ENCODE measurements at places on chromosomes 7 and 10.

DNA sequence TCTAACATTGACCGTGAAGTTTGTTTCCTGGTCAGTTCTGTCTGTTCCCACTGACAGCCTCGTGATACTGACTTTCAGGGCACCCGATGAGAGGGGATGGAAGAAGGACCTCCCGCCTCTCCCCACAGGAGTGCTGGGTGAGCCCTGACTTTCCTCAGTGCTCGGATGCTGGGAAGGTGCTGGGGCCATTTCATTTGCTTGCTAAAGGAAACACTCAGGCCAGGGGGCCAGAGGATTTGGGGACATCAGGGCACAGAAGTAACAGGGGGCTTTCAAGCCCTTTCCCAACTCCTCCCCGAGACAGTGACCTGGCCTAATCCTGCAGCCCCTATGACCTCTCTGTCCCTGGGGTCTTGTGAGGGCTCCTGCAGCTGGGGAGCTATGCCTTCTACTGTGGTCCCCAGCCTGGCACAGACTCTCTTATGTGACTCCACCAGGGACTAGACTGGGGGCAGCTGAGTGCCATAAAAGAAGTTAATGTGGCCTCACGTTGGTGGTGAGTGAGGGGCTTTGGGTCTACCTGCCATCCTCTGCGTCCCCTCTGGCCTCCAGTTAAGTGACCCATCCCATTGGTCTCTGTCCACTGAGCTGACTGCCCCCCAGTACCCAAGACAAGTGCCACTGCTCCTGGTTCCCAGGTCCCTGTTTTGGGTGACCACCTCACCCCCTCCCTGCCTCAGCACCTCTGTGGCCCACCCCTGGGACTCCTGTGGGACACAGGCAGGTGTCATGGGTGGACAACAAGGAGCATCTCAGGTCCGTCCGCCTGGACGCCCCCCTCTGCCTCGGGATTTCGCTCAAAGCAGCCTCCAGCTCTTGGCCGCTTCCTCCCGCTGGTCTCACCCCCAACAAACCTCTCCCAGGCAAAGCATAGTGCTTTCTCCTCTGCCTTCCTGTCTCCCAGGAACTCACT is 33.4 kb upstream of the HSPA12A start:
- no peaks in the 10 kb centered on the region for H3K36me3 ChIP-seq
- no peaks in the 10 kb centered on the region for H3K27me3 ChIP-seq
- peaks cover 26% of the 10 kb centered on the region for H3K4me1 ChIP-seq
- no peak overlapping the region for H3K27ac ChIP-seq
- H3K4me3 ChIP-seq, result no peak overlapping the region
- DNase-seq, result no peak

DNA sequence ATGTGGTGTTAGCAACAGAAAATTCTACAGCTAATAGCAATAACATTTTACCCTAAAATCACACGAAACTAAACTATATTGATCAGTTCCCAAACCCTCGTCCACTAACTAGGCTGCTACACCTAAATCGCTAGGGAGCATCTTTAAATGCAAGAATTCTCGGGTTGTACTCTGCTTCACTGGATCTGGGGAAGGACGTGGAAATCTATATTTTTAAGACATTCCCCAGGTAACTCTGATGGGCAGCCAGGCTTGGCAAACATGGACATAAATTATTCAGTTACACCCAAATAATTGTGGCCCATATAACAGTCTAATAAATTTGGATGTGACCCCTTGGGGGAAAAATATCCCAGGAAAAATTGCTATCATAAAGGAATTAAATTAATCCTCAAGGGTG is 36.3 kb upstream of the NFE2L3 start:
- H3K27ac ChIP-seq, result no peak overlapping the region
- no peaks in the 10 kb centered on the region for H3K4me1 ChIP-seq
- no peaks in the 10 kb centered on the region for H3K27me3 ChIP-seq
- DNase-seq, result no peak
- H3K36me3 ChIP-seq, result no peaks in the 10 kb centered on the region

DNA sequence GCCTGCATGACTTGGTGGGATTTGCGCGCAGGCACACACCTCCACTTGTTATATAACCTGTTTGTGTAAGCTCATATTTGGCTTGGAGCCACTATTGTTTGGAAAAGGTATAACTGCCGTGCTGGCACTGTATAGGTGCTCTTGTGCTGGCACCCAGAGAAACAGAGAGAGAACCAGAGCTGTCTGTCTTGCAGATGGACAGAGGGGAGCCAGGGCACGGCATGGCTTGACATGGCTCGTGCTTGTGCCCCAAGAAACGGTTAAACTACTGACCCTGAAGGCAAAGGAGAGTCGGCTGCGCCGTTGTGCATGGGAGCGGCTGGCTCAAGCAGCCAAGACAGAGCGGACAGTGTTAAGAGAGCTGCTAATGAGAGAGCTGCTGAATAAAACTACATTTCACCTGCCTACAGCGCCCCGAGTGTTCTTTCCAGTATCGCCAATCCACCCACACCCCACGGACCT is 23.2 kb downstream of the RAPGEF5 start:
- H3K27ac ChIP-seq, result no peak overlapping the region
- peaks cover 14% of the 10 kb centered on the region for H3K36me3 ChIP-seq
- H3K4me1 ChIP-seq, result peaks cover 88% of the 10 kb centered on the region

GRCh38 chr10:129045599-129045998 is 421.4 kb upstream of the MGMT start:
- H3K4me1 ChIP-seq, result no peaks in the 10 kb centered on the region
- no peak overlapping the region for H3K27ac ChIP-seq
- H3K36me3 ChIP-seq, result no peaks in the 10 kb centered on the region
- H3K4me3 ChIP-seq, result no peak overlapping the region
- DNase-seq, result no peak

- no peak overlapping the region for H3K4me3 ChIP-seq
- H3K36me3 ChIP-seq, result no peaks in the 10 kb centered on the region
- no peaks in the 10 kb centered on the region for H3K27me3 ChIP-seq
- H3K27ac ChIP-seq, result no peak overlapping the region
- H3K4me1 ChIP-seq, result peaks cover 28% of the 10 kb centered on the region
- DNase-seq, result no peak
These were observed 61.2 kb upstream of the ANTXRL start for GRCh38 chr10:46225597-46225996.
